Activated CD8-positive, alpha-beta memory T cell treated with anti-CD3 and anti-CD28 coated beads for 4 hours (primary cell): ENCODE measurements at places on chromosomes 2 and 18.

DNA sequence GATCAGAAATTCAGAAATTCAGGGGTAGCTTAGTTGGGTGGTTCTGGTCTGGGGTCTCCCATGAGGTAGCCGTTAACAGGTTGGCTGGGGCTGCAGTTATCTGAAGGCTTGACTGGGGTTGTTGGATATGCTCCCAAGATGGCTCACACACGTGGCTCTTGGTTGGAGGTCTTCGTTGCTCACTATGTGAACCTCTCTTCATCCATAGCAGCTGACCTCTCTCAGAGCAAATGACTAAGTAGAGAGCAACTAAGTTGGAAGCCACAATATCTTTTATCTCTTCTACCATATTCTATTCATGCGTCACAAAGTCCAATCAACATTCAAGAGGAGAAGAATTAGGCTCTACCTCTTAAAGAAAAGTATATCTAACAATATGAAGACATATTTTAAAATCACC, 38.7 kb upstream of the SERTAD2 start:
- DNase-seq, result no peak

DNA sequence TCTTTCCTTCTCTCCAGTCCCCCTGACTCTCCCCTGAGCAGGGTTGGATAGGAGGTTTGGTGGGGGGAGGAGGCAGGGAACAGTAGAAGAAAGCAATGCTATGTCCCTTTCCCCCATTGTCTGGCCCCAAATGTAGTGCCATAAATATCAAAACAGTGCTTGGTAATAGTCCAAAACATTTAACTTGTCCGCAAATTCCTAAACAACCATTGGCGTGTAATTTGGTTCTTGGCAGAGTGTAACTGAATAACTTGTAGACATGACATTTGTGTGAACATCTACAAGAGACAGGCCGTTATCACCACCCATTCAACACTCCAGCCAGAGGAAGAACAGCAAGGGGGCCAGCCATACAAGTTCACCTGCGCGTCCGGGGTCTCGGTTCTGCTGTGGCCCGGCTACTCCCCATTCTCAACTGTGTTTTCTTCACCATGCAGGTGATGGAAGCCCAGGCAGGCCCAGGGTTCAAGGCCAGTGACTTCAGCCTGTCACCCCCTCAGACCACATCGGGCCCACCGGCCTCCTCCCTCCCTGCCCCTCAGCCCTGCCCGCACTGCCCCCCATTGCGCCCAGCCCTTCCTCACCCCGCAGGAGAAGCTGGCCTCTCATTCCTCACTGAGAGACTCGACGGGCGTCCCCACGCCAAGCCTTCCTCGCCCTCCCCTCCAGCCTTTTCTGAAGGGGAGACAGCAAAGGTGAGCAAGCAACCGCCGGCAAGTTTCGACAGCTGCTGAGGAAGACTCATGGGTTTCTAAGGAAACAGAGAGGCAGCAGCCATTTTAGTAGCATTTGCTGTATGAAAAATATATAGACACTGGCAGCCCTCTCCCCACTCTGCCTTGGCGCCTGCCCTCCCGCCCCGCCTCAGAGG, 699 bp upstream of the RAPGEF4 start:
- no peak for DNase-seq

DNA sequence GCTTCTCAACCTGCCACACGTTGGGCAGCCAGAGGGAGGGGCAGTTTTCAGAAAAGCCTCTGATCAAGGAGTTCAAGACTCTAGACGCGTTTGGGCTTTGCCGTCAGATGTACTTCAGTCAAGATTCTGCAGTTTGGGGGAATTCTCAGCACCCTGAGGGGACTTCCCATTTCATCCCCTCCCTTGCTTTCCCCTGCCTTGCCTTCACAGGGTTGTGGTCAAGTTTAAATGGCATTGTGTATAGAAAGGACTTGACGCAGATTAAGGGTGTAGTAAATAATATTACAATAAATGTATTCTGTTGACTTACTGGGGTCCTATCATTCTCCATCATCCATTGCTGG, 198.3 kb upstream of the NABP1 start:
- DNase-seq, result no peak

DNA sequence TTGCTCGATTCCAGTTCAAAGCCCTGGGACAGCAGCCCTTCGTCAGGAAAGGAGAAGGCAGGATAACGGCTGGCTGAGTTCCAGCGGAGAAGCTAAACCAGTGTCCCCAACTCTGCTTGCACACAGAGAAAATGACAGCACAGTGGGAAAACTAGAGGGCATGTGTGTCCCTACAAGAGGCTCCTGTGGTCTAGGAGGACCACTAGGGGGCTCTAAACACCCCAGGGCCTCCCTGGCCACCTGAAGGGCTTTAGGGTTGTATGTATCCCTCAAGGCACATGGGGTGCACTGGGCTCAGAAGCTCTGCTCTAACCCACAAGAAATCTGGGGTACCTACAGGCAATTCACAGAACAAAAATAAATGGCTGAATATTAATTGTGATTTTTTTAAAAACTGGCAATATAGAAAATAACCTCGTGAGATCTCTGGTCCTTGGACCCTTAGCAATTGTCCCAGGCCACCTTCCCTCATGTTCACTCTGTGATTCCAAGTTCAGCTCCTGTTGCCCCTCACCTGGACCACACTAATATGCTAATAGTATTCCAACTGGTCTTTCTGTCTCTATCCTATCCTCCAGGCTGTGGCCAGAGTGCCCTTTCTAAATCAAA, 17.5 kb downstream of the STAT1 start:
- no peak for DNase-seq

- no peak for DNase-seq
These were observed 132.6 kb downstream of the C1D start for GRCh38 chr2:67930156-67930555.

DNA sequence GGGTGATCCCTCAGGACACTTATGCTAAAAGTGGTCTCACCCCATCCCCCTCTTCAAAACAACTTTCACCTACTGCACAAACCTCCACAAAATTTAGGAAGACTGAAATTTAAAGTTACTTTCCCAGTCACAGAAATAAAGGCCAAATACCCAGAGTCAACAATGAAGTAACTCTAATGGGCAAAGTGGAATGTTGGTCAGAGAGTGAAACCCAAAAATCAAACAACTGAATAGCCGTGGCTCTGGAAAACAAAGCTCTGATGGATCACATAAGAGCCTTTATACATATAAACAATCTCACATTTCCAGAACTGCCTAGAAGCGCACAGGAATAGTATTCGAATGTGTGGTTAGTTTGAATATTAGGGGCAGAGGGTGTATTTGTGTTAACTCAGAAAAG, 4.7 kb downstream of the ACVR1 start:
- DNase-seq, result no peak

GRCh38 chr18:41532344-41533086, 422.5 kb upstream of the PIK3C3 start:
- no peak for DNase-seq

GRCh38 chr2:175744000-175744399, 258.1 kb downstream of the LNPK start:
- DNase-seq, result no peak

DNA sequence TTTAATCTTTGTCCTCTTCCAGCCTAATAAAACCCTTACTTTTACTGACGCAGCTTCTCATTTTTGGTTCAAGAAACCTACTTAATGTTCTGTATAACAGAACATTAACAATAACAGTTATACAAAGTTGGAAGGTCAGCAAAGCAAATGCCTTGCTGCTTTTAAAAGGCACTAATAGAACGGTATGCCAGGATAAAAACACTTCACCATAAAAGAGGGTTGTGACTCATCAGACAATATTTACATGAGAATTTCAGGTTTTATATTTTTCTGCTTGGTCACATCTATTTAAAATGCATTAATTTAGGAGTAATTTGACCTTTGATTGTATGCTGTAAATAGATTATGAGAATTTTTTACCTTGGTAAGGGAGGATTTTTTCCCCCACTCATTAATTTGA, 3.0 kb downstream of the KLHL41 start:
- DNase-seq, result no peak

DNA sequence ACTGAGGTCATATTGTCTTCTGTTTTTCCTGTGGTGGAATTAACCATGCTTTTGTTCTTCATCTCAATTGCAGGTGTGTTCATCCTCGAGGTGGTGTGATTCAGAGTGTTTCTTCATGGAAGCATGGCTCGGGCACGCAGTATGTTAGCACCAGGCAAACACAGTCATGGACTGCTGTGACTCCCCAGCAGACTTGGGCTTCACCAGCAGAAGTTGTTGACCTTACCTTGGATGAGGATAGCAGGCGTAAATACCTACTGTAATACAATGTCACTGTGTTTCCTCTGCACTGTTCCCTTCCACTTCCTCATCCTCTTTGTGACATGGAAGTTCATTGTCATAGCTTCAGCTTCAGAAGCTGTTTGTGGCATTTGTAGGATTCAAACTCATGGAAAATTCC, 158.7 kb downstream of the HAUS1 start:
- no peak for DNase-seq

- DNase-seq, result no peak
These were observed 766.2 kb downstream of the MBD2 start for GRCh38 chr18:53458268-53458667.

GRCh38 chr2:190972846-190973245, 41.1 kb downstream of the STAT1 start:
- no peak for DNase-seq

DNA sequence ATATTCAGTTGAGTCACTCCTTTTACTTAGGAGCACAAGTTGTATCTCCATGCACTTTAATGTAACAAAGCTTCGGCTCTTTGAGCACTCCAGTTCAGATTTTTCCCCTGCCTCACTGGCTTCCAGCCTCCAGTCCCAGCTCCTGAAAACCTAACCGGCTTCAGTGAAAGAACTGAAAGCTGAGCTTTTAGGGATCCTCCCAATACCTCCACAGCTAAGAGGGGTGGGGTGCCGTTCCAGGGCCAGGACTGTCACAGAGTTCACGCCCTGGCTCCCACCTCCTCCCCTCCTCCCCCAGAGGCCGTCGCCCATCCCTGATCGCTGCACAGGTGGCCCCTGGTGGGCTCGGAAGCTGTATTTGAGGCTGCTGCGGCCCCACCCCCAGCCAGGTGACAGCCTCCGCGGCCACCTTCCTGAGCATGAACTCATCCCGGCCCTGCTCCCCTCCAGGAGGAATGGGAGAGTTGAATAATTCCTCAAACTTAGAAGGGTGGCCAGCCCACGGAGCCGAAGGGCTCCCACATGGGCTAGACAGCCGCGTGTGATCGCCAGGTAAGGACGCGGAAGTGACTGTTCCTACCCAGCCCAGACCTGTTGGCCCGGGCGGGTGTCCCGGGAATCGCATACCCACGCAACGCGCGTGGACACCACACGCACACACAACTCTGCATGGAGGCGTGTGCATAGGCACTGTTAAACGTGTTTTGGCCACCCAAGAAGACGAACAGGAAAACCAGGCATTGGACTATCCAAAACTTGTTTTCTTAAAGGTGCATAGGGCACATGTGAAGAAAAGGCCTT, 1.8 kb downstream of the MYO5B start:
- no peak for DNase-seq

DNA sequence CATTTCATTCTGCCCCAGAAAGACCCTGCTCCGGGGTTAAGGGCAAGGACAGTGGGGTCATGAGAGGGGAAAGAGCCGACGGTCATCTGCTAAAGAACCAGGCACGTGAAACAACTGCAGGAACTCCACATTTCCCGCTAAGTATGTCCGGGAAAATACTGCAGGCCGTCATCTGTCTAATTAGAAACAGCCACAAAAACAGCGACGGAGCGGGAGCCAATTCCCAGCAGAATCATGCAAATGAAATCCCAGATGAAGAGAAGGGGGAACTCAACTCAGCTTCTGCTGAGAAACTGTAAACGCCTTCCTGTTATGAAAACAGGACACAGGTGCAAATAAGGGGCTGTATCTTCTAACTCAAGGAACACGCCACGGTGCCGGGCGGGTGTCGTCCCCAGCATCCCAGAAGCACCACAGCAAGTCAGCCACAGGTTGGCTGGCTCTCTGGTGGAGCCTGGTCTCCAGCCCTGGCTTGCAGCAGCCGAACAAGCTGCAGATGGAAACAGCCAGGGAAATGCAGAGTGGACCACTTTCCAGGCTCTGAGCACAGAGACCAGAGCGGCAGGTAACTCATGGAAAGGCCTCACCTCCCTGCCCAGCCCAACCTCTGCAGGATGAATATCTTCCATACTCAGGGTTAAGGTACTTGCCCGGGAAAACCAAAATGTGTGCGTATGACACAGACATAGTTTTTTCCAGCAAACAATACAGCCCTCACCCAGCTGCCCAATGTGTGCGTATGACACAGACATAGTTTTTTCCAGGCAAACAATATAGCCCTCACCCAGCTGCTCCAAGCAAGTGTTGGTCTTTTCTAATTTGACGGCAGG, 28.9 kb downstream of the PXDN start:
- DNase-seq, result no peak

- no peak for DNase-seq
These were observed 12.7 kb downstream of the CATIP start for GRCh38 chr2:218369330-218369729.

- DNase-seq, result no peak
These were observed 70.0 kb downstream of the FIGN start for GRCh38 chr2:163665817-163666216.

DNA sequence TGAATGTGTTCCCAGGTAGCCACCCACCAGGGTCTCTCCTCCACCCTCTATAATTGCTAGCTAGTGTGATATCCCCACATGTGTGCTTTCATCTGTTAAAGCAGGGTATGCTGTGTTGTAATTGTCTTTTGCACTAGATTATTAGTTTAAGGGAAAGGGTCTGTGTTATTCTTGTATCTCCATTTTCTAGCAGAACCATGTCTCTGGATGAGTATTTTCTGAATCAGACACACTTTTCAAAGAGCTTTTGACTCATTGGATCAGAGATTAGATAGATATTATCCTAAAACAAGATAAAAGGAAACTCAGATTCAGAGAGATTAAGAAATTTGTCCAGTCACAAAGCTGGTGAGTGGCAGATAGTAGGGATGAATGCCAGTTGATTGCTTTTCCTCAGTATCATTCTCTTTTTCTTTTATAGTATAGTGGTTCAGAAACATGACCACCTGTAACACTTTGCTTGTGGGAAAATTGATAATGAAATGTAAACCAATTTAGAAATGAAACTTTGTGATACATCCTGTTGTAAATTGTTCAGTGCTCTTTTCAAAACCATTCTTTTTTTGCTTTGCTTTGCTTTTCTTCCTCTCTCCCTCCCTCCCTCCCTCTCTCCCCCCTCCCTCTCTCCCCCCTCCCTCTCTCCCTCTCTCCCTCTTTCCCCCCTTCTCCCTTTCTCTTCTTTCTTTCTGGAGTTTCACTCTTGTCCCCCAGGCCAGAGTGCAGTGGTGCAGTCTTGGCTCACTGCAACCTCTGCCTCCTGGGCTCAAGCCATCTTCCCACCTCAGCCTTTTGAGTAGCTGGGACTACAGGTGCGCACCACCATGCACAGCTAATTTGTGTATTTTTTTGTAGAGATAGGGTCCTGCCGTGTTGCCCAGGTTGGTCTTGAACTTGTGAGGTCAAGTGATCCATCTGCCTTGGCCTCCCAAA, 7.4 kb downstream of the MIB1 start:
- DNase-seq, result no peak

DNA sequence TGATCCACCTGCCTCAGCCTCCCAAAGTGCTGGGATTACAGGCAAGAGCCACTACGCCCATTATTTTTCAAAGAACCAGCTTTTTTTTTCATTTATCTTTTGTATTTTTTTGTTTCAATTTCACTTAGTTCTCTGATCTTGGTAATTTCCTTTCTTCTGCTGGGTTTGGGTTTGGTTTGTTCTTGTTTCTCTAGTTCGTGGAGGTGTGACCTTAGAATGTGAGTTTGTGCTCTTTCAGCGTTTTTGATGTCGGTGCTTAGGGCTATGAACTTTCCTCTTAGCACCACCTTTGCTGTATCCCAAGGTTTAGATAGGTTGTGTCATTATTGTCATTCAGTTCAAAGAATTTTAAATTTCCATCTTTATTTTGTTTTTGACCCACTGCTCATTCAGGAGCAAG, 86.7 kb upstream of the MSTN start:
- no peak for DNase-seq
